Lung microvascular endothelial cell (primary cell): ENCODE measurements at places on chromosomes 3 and 15. TPM values are rescaled to one million over a fixed set of nuclear protein-coding genes. Genes with fewer than 3 reads are reported as not detected.
A peak's percentile ranks its signal among the peaks of the same experiment; 100 is the strongest.

The XCR1 gene
- total RNA-seq: not detected in 2 replicates

The NOX5 gene
- total RNA-seq: under 0.01 TPM in 1 of 2 replicates, not detected in the other

- no peak for DNase-seq
Observed at GRCh38 chr15:58684036-58684710, 65.3 kb downstream of the ADAM10 start.

The TMF1 gene
- 17.4 and 20.4 TPM in 2 replicates for total RNA-seq

DNA sequence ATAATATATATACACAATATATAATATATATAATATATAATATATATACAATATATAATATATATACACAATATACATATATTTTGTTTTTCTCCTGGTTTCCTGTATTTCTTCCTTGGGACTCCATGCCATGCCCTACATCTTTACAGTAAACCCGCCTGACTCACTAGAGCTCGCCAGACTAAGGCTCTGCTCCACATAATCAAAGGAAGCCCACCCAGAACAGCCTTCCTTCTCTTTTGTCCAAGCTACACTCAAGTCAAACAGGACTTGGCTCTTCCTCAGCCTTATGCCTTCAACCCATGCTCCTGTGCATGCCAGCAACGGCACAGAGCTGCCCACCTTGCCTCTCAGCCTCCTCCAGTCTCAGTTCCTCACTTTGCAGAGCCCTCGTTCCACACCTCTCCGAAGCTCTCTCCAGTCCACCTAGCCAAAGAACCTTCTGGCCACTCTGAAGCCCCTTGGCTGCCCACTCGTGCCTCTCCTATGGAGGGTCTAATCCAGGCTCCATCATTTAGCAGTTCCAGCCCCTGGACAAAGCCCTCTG, 109.1 kb downstream of the RFTN1 start:
- DNase-seq: no peak

- no peak for DNase-seq
Observed at GRCh38 chr3:129603991-129604749, 2.3 kb downstream of the PLXND1 start.

The DCBLD2 gene
- 16.1 and 16.5 TPM in 2 replicates for total RNA-seq

DNA sequence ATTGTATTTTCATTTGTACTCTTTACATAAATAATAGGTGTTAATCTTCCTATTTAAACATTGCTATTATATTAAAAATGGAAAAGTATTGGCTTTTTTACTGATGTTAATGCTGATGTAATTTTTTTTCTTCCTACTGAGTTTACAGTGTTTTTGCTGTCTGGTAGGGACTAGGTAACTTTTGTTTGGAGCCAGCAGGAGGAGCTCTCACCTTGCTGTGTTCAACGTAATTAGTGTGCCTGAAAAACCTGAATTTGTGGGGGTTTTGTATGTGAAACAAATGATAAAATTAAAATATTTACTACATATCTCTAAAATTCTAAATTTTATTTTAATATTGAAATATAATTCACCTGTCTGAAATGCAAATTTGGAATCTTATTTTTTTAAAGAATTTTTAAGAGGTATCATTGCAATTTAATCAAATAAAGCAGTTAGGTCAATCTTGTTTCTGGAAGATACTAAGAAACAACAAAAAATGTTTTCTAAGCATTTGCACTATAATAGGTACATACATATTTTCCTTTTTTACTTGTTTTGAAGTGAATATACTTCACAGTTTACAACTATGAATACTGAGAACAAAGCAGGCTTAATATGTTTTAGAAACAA, 48.8 kb downstream of the EPHA6 start:
- peak; percentile 42 for DNase-seq

DNA sequence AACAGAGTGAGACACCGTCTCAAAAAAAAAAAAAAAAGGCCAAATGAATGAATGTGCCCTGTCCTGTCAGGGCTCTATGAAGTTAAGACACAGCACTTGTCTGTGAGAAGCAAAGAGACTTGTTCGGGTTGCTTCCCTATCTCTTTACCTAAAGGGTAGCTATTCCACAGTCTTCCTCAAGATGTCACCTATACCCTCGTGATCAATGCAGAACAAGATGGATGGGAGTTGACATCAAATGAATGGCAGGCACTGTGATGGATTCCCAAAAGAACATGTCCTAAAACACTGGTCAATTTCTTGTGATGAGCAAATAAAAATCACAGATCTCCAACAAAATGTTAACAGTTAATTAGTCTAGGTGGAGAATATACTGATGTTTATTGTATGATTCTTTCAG, 9.5 kb downstream of the TADA3 start:
- DNase-seq: no peak

The SAMMSON gene
- not detected in 2 replicates for total RNA-seq

DNA sequence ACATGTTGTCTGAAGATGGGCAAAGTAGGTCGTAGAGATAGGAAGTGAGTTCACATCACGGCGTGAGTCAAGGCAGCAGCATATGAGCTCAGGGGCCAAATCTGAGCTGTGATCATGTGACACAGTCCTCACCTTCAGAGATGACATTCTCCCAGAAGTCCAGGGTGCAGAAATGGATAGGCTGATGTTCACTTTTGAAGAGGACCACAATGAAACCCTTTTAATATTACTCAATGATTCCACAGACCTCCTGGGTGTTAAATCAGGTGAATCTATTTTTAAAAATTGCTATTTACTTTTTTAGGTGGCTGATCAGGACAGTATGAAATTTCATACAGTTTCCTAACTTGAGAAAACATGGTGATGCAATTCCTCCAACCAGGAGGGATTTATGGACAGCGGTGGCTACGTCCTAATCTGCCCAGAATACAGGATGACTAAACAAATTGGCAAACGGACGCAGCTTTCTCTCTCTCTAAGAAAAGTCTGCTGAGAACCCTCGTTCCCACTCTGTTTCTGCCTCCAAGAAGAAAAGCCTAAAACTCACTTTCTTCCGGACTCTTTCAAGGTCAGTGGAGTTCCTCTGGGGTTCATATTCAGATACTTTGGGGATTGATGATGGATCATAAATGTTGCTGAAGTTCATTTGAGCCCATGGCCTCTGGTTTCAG, 34.4 kb downstream of the B3GNT5 start:
- peak; percentile 91 for DNase-seq

DNA sequence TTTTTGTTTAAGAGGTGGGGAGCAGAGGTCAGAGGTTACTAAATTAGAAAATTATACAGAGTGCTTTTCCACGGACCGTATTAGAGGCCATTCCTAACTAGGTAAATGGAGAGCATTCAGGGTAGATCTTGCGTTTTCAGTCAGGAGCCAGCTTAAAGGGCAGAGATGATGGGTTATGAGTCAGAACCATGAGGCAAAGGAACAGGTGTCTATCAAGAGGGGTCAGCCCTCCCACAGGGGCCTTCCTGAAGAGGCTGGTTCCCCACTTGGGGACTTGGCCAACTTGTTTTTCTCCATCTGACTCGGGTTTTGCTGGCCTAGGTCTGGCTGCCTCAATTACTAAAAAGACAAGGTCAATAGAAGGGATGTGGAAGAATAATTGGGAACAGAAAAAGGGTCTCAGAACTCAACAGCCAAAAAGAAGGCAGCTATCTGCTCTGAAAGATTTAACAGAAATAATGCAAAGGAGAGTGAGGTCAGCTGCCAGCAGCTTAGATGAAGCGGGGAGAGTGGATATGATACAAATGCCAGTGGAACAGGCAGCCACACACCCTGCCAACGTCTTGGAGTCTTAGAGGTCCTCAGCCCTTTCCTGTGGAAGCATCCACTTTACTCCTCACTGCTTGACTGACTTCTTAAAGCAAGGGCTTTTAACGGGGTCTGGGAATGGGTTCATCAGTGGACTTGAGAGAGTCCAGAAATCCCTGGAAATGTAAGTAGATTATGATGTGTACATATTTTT, 17.6 kb downstream of the MTMR14 start:
- no peak for DNase-seq

The PAQR9 gene
- total RNA-seq: not detected in 2 replicates

GRCh38 chr3:8619548-8619947, 25.1 kb downstream of the SSUH2 start:
- DNase-seq: no peak

The CCR1 gene
- total RNA-seq: not detected in 2 replicates

DNA sequence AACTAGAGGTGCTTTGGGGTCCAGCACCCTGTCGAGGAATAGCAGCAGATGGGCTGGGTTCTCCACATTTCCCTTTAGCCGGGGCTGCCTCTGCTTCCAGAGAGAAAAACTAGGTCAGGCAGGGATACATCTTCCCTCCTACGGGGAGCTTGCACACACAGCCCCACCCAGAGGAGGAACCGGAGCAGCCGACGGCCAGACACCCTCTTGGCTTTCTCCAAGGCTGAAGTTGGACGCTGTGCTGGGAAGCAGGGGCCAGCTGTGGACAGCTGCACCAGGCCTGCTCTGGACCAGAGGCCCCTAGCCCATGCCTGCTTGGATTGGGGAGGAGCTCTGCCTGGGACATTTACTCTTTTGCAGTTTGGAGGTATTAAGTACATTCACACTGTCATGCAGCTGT, 44.7 kb upstream of the NR2C2 start:
- DNase-seq: no peak

- peak; percentile 89 for DNase-seq
Observed at GRCh38 chr15:33968224-33968623, at the start of gene CHRM5. TSS of gene CHRM5 (plus strand) at chr15:33968497. CDS start at chr15:34062718, 94,221 bp downstream.

DNA sequence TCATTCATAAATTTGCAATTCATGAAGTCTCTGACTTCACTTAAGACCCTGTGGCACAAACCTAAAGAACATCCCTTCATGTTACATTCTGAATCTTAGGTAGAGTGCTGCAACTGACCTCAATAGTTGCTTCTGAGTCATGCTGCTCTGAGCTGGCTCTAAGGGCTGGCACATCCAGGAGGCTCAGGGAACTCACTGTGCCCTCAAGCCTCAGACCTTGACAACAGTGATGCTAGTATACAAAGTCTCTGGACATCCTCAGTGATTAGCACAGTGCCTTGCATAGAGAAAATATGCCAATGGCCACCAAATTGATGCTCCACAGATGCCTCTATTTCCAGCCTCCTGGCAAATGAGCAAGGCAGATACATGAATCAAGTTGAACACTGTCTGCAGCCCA, 740.9 kb upstream of the LMCD1 start:
- DNase-seq: no peak

- no peak for DNase-seq
Observed at GRCh38 chr15:100502651-100503050, 26.1 kb downstream of the CERS3 start.

GRCh38 chr15:75733761-75734651, 21.4 kb upstream of the CSPG4 start:
- DNase-seq: no peak

The TRPM7 gene
- total RNA-seq: 19.2 and 31.0 TPM in 2 replicates

DNA sequence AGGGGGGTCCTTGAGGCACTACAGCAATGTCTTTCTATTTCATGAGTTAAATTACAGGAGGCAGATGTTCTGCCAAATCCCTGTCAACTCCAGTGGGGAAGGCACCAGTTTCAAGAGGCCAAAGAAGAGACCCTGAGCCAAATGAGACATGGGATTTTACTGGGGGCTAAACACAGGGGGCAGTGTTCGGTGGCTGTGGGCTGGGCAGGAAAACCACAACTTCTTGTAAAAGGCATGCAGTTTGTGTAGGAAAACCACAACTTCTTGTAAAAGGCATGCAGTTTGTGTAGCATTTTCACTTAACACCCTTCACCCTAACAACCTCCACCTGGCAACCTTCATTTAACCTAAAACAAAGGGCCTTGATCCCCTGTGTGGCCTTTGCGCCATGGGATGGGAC, 61.0 kb downstream of the POLR2M start:
- no peak for DNase-seq

- no peak for DNase-seq
Observed at GRCh38 chr3:98890181-98890835, 11.2 kb downstream of the DCBLD2 start.

DNA sequence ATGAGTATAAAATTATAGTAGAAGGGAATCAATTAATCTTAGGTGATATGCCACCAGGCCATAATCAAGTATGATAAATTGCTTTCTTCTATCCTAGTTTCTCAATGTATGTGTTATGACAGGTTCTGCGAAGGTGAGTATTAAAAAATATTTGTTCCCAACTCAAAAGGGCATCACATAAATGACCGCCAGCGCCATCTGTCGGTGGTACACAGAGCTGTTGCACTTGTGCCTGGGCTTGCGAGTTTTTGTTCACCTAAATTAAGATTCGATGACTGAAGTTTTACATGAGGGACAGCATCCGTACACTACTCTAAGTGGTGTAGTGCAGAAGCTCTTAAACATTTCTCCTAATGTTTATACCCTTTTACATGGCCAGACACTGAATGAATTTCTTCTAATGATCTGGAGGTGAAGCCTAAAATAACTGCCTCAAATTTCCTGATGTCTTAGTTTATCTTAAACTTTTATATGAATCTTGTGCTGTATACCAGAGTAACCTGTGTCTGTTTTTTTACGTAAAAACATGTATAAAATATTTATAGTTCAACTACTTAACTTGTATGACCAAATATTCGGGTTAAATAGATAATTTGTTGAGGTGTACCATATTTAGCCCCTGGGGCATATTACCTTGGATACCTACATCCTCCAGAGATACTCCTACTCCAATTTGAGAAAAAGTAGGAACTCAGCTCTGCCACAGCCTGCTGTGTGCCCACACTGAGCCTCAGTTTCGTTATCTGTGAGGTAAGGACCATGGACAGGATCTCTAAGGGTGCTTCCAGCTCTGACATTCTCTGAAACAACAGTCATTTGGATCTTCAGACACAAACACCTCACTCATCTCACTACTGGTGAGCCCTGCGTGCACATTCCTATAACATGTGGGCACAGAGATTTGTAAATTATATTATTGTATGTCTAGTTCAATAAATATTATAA, 365.6 kb downstream of the MAGI1 start:
- DNase-seq: peak; percentile 63

DNA sequence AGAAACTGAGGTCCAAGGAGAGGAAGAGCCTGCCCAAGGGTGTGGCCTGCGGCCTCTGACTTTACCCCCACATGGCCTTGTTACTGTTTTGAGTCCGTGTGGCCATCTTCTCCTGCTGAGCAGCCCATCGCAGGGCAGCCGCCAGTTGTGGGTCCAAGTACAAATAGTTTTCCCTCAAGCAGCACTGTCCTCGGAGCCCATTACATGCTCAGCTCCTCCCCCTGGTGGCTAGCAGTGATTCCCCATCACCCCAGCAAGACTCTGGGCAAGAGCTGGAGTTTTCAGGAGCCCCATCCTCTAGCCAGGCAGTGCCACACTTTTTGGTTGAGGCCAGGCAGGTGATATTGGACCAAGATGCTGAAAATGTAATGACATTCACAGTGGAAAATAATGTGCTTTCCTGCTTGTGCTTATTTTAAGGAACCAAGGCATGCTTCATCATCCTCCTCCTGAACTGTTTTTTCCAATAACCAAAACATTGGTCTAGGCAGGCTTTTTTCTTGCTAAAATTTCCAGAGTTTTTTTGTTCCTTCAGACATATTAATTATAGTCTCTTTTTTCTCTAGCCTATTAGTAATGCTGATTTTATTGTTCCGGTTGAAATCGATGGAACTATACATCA, 23.2 kb upstream of the VILL start:
- DNase-seq: peak; percentile 81

- no peak for DNase-seq
Observed at GRCh38 chr3:25424614-25425013, 3.4 kb upstream of the RARB start.

The NT5DC2 gene
- 28.4 and 29.0 TPM in 2 replicates for total RNA-seq

DNA sequence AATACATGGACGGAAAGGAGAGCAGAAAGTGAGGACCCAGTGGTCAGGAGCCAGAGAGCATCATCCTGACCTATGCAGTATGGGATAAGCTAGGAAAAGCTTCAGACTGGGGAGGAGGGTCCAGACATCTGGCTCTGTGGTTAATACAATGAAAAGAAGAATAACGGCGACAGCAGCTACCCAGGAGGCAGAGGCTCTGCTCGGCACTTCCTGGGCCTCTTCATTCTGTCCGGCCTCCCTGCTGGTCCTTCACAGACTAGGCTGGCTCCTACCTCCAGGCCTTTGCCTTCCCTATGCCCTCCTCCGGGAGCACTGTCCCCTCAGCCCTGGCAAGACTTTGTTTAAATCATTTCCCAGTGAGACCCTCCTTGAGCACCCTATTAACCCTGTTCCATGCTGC, 58.9 kb upstream of the WNT5A start:
- no peak for DNase-seq

The RCCD1 gene
- 3.3 and 4.6 TPM in 2 replicates for total RNA-seq
